ENCODE measurements at places on chromosomes 2 and 18.

- DNase-seq, result no peak
Observed at GRCh38 chr18:78510636-78511035, 469.0 kb upstream of the SALL3 start.

DNA sequence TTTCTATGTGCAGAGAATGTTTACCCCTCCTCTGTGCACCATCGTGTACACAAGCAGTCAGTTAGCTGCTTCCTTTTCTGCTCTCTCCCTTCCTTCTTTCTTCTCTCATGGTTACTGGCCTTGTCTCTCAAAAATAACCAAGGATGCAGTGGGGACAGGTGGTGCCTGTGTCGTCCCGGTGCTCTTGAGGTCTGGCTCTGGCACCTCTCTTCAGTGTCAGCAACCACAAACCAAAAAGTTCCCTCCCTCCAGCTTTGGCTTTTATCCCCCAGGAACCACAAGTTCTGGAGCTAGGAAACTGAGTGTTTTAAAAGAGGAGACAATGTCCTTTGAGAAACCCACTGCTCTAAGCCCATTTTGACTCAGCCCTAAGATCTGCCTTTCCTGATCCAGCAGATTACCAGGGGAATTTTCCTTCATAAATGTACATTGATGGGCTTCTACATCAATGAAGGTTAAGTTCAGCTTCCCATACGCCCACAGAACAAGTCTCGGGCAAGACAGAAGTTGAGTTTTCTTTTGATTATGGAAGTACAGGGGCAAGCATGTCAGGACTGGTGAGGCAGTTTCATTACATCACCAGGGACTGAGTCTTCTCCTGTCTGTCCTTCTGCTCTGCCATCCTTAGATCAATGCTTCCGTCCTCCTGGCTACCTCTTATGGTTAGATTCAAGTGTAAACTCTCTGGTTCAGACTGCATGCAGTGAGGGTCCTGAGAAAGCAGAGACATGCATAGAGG lies 232.2 kb downstream of the SETBP1 start:
- DNase-seq, result no peak

DNA sequence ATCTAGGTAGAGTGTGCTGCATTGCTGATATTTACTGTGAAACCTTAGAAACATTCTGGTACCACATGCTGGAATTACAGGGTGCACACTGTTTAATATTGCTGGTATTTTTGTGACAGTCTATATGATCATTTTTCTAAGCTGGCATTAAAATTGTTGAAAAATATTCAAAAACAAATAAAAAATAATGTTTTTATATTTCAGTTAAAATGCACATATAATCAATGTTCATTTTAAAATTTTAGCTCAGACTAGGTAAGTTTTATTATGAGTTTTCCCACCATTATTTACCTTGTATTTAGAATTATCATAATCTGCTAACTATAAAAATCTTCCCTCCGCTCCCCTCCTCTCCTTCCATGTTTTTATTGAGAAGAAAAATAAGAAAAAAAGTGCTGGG lies 283.9 kb upstream of the EPC2 start:
- no peak for DNase-seq

DNA sequence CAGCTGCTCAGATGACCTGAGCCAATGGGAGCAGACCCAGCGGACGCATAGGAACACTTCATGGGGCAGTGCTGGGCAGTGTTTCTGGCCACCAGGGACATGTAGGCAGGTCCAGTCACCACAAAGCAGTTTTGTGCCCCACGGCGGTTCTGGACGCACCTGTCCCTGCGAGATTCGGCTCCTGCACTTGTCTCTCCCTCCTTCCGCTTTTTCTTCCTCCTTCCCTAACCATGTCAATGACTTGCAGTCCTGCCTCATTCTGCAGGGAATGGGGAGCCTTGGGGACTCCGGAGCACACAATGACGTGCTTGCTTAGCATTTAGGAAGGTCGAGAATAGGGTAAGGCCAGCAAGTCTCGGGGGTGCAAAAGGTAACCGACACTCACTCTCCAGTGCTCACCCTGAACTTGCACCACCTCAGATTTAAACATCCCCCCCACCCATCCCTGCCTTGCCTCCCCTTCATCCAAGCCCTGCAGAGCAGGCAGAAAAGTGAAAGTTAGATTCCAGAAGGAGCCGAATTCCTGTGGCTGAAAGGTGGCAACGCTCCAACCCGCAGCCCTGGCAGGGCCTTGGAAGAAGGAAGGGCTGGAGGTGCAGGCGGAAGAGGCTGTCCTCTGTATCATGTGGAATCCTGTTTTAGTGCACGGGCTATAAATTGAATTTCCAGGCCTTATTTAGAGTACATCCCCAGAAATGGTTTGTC lies 40.5 kb upstream of the ATG16L1 start:
- DNase-seq, result no peak

DNA sequence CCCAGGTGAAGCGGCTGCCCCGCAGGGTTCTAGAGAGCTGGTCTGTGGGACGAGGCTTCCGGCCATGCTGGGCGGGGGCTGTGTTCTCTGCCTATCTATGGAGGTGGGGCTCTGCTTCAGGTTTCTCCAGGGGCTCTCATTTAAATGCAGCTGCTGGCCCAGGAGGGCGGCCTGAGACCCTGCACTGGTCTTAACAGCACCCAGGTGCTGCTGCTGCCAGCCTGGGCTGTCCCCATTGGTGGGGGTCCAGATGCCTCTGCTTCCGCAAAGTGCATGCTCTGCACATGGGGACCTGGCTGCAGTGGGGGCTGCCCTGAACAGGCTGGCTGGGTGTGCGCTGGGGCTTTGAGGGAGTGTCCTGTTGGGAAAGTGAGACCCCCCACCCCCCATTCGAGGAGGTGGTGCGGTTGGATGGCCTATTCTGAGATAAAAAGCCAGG lies 29.7 kb upstream of the ALLC start:
- DNase-seq, result no peak

- no peak for DNase-seq
Observed at GRCh38 chr2:66827851-66828250, 392.9 kb downstream of the MEIS1 start.

GRCh38 chr18:37553633-37554398 lies 11.8 kb downstream of the CELF4 start:
- no peak for DNase-seq

DNA sequence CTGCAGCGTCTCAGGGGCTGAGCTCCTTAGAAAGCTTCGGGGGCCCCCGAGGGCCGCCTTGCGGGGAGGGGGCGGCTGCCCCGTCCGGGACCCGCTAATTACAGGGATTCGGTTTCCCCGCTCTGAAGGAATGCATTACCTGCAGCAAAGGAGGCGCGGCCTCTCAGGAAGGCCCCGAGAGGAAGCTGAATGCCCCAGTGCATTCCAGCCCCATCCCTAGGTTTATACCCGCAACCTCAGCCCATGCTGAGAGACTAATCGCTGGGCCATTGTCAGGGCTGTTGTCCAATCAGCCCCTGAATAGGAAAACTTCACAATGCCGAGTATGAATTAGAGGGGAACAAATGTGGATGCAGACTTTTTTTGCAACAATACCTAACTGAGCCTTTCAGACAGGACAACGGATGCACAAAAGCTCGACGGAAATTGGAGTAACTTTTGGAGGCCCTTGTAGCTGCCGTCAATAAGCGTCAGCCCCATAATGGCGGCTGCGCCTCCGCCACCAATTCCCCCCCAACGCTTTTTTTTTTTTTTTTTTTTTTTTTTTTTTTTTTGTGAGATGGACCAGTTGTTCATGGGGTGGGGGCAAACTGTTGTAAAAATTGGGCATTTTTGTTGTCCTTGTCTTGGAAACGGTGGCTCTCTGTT lies 138.6 kb upstream of the SIX3 start:
- no peak for DNase-seq

DNA sequence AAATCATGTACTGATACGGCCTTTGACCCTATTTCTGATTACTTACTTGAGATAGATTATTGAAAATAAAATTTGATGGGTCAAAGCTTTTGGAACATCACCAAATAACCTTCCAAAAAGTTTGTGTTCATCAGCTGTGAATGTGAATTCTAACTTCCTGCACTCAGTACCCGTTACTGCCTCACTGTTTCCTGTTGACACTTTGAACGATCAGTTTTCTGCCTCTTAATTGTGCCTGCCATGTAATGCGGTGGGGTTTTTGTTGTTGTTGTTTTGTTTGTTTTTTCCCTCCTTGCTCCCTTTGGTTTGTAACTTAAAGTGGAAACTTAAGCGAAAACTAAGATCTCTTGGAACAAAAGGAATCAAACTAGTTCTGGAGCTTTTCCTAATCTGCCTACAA lies 18.9 kb downstream of the ATG16L1 start:
- DNase-seq, result no peak

DNA sequence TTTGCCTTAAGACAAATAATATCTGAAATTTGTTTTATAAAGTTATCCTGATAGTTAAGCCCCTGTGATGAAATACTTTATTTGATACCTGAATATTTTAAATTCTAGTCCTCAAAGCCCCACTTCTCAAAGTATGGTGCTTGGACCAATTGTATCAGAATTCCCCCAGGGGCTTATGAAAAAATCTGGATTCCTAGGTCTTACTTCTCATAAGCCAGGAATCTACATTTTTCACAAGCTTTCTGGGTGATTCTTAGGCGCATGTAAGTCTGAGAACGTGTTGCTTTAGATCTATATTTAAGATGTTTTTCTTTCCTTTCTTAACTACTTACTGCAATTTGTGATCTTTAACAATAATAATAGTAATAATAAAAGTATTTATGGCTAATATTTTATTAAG lies 53.1 kb downstream of the MYO1B start:
- DNase-seq, result no peak

DNA sequence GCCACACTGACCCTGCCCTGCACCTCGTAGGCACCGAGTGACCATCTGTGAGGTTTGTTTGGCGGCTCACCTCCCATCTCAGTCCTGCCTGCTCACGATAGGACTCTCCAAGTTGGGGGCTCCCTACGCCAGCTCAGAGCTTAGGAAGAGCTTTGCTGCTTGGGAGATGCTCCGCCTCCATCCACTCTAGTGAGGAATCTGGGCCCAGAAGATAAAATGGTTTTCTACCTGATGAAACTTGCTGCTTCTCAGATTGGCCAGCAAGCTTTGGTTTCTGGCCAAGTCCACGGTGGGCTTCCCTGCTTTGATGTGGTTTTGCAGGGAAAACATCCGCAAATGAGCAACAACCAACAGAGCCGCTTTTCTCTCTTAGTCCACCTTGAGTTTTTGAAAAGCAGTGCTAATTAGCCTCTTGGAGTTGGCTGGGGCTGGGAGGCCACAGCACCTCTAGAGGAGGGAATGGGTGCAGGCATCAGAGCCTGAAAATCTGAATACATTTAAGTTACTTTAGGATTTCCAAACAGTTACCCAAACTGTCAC lies 42.2 kb downstream of the THNSL2 start:
- no peak for DNase-seq

DNA sequence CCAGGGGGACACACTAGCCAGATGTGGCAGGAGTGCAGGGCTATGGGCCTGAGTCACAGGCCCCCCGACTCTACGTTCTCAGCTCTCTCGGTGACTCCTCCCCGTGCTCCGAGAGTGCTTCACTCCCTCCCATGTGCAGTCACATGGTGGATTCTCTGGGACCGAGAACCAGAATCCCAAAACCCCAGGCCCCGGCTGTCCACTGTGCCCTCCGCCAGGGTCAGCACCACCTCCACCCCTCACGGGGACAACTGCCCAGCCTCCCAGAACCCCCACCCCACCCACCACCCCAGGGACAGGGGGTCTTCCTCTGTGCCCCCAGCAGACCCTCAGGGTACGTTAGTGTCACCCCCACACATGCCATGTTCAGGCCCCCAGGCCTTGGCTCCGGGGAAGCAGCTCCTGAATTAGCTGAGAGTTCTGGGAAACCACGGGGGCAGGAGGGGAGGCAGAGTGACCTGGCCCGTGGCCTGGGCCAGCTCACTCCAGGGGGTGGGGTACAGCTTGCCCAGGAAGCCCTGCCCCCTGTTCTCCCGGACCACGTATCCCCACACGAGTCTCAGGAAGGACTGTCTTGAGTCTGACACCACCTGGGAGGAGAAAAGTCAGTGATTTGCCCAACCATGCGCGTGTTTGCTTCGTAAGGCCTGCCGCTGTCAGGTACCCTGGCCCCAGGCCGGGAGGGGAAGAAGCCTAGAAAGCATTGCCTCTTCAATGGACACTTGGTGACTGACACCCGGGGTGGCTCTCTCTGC lies 4.4 kb downstream of the RAMP1 start:
- DNase-seq, result no peak

DNA sequence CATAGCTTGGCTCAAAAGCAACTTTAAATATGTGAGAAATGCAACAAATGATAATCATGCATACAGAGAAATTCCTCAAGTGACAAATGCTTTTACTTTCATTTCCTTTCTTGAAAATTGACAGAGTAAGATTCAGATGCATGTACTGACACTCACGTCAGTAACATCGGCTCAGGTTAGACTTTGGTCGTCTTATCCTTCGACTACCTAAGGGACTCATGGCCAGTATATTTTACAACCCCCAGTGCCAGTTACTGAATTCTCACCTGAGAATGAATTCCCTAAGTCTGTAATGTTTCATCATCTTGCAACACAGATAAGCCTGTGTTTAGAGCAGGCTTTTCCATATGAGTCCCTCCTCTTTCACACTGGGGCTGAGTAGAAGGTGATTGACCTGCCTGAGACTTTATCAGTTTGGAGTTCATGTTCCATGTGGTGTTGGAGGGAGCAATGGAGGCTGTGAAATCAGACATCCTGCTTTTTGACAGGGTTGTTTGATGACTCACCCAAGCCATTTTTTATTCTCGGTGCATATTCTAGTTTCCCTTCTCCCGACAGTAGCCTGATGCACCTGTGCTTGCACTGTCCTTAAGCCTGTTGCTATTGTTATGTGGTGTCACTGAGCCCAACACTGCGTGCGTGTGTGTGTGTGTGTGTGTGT lies 30.5 kb upstream of the ATP8B1 start:
- no peak for DNase-seq

- DNase-seq, result no peak
Observed at GRCh38 chr2:120749506-120750431, 14.1 kb downstream of the GLI2 start.

DNA sequence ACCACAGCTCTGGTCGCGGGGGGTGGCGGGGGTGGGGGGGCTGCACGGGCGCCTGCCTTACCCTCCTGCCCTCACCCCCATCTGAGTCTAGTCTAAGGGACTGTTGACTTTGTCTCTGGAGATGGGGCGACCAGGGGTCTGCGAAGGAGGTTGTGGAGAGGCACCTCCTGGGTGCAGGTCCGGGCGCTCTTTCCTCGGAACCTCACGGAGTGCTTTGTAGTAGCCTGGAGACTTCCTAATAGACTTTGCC lies 141.3 kb downstream of the MEIS1 start:
- no peak for DNase-seq
